ENCODE measurements at places on chromosomes 16 and 17.

- DNase-seq, result no peak
These were observed 2.0 kb upstream of the MAPK3 start for GRCh38 chr16:30124985-30125379.

- peak; percentile 26 for DNase-seq
These were observed 119.2 kb downstream of the RPTOR start for GRCh38 chr17:80663781-80664206.

DNA sequence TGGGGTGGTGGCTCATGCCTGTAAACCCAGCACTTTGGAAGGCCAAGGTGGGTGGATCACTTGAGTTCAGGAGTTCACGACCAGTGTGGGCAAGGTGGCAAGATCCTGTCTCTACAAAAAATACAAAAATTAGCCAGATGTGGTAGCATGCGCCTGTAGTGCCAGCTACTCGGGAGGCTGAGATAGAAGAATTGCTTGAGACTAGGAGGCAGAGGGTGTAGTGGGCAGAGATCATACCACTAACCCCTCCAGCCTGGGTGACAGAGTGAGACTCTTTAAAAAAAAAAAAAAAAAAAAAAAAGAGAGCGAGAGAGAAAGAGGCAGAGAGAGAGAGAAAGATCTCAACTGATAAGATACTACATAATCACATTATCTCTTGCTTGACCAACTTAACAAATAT lies 45.9 kb downstream of the KANSL1 start:
- no peak for DNase-seq

DNA sequence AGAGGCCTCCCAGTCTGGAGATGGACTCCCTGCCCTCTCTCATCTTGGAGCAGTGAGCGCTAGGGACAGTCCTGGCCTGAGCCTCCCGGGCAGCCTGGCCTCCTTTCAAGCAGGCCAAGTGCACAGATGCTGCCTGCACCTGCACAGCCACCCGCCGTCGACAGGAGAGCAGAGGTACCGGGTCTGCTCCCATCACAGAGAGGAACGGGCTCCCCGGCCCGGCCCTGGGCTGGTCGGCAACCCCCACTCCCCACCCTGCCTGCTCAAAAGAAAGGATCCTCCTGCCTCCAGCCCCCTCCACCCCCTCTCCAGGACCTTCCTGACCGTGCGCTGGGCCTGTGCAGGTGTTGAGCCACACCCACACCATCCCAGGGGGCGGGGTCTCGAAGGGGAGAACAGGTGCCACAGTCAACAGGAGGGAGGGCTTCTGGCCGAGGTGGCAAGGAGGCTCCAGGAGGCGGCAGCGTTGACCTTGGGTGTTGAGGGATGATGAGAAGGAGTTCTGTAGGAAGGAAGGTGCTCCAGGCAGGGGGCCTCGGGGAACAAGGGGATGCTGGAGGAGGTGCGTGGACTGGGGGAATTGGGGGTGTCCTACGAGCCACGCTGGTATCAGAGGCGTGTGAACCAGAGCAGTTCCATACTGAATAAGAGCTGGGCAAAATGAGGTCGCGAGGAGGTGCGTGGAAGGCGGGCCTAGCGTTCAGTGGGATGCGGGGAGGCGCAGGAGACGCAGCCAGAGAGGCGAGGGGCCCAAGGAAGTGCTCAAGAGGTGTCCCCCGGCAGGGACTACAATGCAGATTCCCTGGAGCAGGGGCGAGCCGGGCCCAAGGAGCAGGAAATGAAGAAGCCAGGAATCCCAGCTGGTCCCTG lies 967 bp upstream of the CDH15 start:
- no peak for DNase-seq

GRCh38 chr17:64686705-64687104 lies 24.6 kb upstream of the SMURF2 start:
- no peak for DNase-seq

DNA sequence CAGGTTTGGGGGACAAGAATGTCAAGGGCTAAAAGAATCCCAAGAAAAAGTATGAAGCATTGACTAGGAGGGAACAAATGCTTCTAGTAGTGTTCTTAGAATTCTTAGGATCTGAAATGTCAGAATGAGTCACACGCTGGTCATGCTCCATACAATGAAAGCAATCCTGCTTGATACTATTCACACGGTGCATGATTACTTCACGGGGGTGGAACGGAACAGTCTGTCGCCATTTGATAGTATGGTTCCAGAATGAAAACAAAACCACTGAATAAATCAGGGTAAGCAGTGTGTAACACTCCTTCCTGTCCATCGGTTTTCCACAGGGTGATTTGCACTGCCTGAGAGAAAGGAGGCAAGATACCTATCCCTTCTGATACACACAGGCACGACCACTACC lies 22.9 kb upstream of the YWHAE start:
- no peak for DNase-seq
